ENCODE measurements at places on chromosomes 7 and 10.

- DNase-seq = peak; percentile 90
Measured at GRCh38 chr10:102450374-102451104, 804 bp downstream of the C10orf95 start.

GRCh38 chr10:64142395-64142794, 621.2 kb downstream of the REEP3 start:
- no peak for DNase-seq

GRCh38 chr7:70520611-70521010, 611.3 kb upstream of the GALNT17 start:
- no peak for DNase-seq

DNA sequence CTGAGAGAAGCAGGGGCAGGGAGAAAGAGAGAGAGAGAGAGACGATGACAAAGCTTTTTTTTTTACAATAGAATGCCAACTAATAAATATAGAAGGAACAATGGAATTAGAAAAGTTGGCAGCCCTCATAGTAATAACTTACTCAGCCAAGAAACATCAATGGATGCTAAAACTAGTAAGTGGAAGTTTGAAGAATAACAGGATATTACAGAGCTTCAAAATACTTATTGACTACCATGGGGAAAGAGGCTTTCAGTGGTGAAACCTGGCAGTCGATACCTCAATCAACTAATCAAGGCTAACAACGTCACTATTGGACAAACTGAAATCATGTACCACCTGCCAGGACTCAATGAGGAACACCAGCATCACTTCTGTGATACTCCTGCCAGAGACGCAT, 100.5 kb upstream of the LRRC4 start:
- no peak for DNase-seq

Measured in activated T-helper 1 cell treated with Interleukin-2 at 50 U/mL for 16 hours (primary cell).